ENCODE measurements at places on chromosomes 13 and 19.
A peak's percentile ranks its signal among the peaks of the same experiment; 100 is the strongest.

- peak; percentile 76 for DNase-seq
Observed at GRCh38 chr13:34857558-34858325, 84.3 kb upstream of the NBEA start.

- no peak for DNase-seq
Observed at GRCh38 chr13:112806739-112807652, 117.2 kb downstream of the ATP11A start.

DNA sequence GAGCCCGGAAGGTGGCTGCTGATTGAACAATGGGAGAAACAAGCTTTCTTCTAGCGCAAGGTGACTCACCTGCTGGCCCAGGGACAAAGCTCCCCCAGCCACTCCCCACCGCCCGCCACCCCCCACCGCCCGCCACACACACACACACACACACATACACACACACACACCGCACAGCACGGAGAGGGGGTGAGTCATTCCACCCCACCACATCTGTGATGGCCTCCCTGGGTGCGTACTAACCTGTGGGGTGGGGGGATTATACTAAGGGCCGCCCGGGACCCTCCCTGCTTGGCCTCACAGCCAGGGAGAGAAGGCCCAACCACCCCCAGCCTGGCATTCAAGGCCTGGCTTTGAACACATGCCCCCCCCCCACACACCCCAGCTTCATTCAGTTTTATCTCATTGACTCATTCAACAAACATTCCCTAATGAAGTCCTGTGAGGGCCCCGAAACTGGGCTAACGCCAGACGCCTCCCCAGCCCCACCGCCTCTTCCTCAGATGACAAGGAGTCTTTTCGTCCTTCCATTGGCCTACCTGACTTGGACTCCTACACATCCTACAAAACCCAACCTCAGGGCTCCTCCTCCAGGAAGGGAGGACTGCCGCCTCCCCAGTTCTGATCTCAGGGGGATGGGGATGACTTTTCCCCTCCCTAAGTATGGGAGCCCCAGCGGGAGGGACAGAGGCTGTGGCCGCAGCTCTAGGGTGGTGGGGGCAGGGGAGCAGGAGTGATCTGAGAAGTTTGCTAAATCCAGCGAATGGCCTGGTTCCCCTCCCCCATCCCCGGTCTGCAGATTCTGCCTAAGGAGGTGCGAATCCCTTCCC lies 5.8 kb upstream of the ONECUT3 start:
- DNase-seq: no peak

DNA sequence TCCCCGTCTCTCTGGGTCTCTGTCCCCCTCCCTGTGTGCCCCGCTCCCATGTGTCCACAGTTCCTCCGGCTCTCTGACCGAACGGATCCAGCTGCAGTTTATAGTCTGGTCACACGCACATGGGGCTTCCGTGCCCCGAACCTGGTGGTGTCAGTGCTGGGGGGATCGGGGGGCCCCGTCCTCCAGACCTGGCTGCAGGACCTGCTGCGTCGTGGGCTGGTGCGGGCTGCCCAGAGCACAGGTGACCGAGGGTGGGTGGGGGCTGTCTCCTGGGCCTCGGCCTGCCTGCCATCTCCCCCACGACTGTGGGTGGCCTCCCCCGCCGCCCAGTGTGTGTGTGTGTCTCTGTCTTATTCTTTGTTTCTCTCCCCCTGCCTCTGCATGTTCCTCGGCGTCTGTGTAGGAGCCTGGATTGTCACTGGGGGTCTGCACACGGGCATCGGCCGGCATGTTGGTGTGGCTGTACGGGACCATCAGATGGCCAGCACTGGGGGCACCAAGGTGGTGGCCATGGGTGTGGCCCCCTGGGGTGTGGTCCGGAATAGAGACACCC lies 10.3 kb downstream of the TRPM4 start:
- DNase-seq: no peak

DNA sequence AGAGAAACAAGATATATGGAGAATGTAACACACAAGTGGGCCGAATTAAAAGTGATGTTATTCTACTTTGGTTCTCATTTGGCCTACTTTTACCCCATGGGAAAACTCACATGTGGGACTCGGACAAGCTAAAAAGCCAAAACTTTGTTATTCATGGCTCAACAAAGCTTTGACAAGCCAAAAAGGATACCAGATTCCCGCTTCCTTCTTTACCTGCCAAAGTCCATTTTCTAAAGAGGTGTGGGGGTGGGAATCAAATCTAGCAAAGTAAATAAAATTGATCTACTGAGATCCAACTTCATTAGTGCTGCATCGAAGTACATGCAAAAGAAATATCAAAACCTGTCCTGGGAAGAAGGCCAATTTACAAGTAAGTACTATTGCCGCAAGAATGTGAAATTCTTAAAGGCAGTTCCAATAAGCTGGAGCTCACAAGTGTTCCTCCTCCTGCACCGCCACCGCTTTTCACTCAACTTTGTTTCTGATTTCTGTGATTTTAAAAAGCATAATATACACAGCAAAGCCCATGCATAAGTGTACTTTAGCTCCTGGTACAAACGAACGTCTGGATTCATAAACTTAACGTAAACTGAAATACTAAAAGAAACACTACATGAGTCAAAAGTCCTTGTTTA lies 1.1 kb downstream of the LNX2 start:
- peak; percentile 40 for DNase-seq

- DNase-seq: no peak
Observed at GRCh38 chr13:113744197-113745000, 14.6 kb upstream of the TMEM255B start.

- DNase-seq: no peak
Observed at GRCh38 chr13:51168623-51169022, 53.6 kb upstream of the FAM124A start.

- no peak for DNase-seq
Observed at GRCh38 chr19:46552891-46553290, 48.2 kb upstream of the CALM3 start.

- no peak for DNase-seq
Observed at GRCh38 chr19:16449330-16449961, 22.3 kb downstream of the EPS15L1 start.

DNA sequence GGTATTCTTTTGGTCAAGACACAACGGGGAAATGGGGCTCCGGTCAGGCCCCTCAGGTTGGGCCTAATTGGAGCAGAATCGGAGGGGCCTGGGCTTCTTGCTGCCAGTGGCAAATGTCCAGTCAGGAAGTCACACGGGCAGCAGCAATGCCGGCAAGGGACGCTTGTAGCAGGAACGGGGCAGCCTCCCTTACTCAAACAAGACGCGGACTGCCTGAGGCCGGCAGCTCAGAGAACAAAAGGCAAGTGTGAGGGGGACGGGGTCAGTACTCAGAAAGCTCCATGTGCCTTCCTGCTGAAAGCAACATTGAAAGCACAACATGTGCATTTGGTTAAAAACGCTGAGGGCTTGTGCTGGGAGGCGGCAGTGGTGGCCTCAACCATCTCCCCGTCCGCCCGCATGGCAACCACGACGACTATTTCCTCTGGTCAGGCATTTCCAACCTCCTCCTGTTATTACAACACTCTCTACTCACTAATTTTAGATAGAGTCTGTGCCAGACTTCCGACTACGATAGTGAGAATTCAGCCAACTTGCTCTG lies 20.5 kb upstream of the RASA3 start:
- DNase-seq: no peak

GRCh38 chr13:74110053-74110452 lies 24.2 kb downstream of the KLF12 start:
- no peak for DNase-seq

GRCh38 chr13:24032252-24032651 lies 128.3 kb upstream of the SPATA13 start:
- peak; percentile 60 for DNase-seq

DNA sequence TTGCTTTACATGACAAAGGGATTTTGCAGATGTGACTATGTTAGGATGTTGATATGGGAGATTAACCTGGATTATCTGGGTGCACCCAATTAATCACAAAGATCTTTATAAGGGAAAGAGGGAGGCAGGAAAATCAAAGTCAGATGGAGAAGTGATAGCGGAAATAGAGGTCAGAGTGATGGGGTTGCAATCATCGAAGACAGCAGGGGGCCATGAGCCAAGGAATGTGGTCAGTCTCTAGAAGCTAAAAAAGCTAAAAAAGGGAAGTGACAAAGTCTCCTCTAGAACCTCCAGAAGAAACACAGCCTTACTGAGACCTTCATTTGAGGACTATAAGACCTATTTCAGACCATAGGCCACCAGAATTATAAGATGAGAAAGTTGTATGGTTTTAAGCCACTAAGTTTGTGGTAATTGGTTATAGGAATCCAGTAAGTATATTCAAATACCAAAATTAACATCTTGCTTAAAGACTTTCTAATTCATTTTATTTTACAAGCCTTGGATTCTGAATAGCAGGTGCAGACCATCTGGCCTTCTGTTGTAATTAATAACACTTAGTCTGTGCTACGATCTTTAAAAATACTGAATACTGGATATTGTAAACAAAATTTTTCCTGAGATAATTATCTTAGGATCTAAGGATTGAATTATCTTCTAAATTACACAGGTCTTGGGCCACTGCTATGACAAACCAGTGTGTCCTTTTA lies 493.4 kb upstream of the PCDH20 start:
- DNase-seq: no peak

DNA sequence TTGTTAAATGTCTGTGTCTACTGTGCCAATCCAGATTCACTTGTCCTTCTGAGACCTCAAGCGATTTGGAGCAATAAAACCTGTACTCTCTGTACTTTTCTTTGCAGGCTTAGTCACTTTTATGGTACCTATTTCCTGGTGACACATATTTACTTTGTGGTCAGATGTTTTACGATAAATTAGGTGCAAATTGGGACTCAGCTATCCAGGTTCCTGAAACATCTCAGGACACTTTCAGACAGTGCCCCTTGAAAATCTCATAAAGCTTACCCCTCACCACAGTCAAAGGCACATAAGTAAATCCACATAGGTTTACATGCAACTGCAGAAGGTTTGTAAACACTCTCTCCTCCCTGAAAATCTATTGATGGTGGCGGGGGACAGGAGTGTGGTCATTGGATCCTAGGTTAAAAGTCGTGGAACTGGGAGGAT lies 438.8 kb downstream of the EFNB2 start:
- no peak for DNase-seq

DNA sequence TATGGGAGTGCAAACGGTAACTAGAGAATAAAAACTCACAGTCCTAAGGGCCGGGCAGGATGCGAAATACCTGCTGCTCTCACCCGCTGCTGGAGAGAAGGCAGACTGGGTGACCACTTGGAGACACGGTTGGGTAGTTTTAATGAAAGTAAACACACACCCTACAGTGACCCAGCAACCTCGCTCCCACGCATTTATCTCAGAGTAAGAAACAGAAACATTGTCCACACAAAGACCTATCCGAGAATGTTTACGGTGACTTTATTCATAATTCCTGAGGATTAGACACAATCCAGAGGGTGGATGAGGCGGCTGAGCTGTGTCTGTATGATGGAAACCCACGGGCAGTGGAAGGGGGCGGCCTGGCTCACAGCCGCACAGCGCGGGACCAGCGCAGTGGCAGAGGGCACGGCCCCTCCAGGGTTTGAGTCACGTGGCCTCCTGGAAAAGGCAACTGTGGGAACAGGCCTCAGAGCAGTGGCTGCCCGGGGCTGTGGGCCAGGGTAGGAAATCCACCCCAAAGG lies 73.5 kb upstream of the C13orf46 start:
- DNase-seq: no peak

- peak; percentile 62 for DNase-seq
Observed at GRCh38 chr19:29845574-29846176, 33.9 kb downstream of the CCNE1 start.

GRCh38 chr13:100315522-100315921 lies 226.6 kb downstream of the PCCA start:
- no peak for DNase-seq

DNA sequence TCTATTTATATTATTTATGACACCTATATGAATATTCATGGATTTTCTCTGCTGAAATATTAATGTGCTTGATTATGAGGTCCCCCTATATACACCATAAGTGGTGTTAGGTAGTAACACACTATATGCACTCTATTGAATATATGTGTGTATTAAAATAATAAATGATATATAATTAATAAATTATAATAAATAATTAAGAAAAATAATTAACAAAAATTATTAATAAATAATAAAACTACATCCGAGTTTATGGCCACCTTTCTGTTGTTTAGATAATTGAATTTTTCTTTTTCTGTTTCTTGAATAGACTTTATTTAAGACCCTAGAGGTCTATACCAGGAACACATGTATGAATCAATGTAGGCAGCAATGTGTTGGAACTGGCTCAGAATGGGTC lies 20.9 kb upstream of the ARHGEF18 start:
- no peak for DNase-seq

- DNase-seq: no peak
Observed at GRCh38 chr19:11504502-11505031, 1.1 kb downstream of the ZNF653 start.

DNA sequence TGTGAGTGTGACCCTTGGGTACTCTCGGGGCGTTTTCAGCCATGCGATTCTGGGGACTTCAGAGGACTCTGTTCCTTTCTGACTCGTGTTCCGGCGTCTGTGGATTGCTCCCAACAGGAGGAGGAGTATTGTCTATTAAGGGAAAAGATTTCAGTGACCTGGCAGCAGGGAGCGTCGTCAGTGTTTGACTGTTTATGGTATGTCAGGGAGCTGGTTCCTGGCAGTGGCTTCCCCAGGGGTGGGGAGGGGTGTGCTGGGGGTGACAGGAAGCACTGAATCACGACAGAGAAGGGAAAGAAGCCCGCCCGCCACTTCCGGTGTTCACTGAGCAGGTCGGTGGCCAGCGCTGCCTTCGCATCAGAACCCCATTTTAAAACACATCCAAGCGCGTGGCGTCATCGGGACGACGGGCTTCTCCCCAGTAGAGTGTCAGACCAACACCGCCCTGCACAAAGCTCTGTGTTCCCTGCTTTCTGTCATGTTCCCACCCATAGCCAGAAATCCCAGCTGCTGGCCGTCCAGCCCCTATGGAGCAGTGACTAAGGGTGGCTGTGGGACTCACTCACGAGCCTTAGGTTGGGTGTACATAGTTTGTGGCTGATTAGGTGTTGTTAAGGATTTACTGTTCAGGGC lies 33.8 kb downstream of the COL4A2 start:
- peak; percentile 80 for DNase-seq

GRCh38 chr19:53076984-53077383 lies 26.2 kb downstream of the ZNF160 start:
- DNase-seq: peak; percentile 53

Measured in muscle of leg (tissue), 16 donors.